Progenitor cell of endocrine pancreas (in vitro differentiated cells): ENCODE measurements at places on chromosomes 5 and 9. TPM values are rescaled to one million over a fixed set of nuclear protein-coding genes. Genes with fewer than 3 reads are reported as not detected.

GRCh38 chr9:70494221-70494620 lies 79.8 kb upstream of the KLF9 start:
- H3K36me3 ChIP-seq = no peaks in the 10 kb centered on the region
- no peak for DNase-seq
- H3K4me1 ChIP-seq = no peaks in the 10 kb centered on the region

GRCh38 chr9:95796029-95796428 lies 79.5 kb upstream of the ERCC6L2 start:
- H3K36me3 ChIP-seq = no peaks in the 10 kb centered on the region
- no peak overlapping the region for H3K27ac ChIP-seq
- no peak overlapping the region for H3K4me3 ChIP-seq
- DNase-seq = no peak
- H3K4me1 ChIP-seq = no peaks in the 10 kb centered on the region

Gene PAEP
- total RNA-seq = not detected in 2 replicates

DNA sequence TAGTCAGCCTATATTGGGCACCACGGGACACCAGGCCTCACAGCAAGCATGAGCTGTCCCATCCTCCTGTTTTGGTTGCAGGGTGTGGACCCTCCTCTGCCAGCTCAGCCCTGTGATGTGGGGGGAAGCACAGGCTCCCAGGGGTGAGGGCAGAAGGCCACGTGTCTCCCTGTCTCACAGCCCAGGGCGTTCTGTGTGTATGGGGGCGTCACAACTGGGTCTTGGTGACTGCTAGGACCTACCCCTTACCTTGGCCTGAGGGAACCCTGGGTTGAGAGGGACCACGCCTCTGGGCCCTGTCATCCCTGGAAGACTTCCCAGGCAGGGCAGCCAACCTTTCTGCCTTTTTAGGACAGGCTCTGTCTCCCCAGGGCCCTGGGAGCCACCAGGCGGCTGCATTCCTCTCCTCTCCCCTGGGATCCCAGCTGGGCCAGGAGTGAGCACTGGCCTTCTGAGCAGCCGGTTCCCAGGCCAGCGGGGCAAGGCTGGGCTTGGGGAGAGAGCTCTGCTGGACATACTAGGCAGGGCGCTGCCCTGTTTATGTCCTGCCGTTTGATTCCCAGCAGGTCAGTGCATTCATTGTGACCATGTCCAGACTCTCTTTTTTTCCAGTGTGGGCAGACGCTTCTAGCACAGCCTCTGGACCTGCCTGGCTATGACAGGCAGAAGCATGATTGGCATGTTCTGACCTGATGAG lies 97.4 kb downstream of the DAB2IP start:
- peaks cover 50% of the 10 kb centered on the region for H3K4me1 ChIP-seq
- no peak overlapping the region for H3K4me3 ChIP-seq
- no peaks in the 10 kb centered on the region for H3K36me3 ChIP-seq
